Vagina (tissue), 2 donors: ENCODE measurements at places on chromosomes 3 and 15. TPM values are rescaled to one million over a fixed set of nuclear protein-coding genes. Genes with fewer than 3 reads are reported as not detected.

GRCh38 chr3:175304404-175304803 is 445.3 kb downstream of the NAALADL2 start:
- DNase-seq, result no peak

DNA sequence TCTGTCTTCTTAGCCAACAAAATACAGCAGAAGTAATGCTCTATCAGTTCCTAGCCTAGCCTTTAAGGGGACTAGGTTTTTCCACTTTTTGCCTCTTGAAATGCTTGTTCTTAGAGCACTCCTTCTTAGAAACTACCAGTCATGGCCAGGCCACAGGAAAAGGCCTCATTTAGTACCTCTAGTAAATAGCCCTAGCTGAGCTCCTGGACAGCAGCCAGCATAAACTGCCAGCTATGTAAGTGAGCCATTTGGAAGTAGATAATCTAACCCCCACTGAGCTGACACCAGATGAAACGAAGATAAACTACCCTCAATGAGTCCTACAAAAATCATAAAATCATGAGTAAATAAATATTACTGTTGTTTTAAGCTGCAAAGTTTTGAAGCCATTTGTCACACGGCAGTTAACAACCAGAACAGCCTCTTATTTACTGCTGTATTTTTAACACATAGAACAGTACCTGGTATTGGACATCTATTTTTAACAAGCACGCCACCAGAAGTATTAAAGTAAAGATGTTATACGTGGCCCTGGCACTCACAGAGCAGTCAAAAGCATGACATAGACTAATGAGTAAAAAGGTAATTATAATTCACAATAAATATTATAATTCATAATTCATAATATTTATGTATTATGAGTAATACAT is 12.0 kb downstream of the TBC1D5 start:
- DNase-seq, result no peak

DNA sequence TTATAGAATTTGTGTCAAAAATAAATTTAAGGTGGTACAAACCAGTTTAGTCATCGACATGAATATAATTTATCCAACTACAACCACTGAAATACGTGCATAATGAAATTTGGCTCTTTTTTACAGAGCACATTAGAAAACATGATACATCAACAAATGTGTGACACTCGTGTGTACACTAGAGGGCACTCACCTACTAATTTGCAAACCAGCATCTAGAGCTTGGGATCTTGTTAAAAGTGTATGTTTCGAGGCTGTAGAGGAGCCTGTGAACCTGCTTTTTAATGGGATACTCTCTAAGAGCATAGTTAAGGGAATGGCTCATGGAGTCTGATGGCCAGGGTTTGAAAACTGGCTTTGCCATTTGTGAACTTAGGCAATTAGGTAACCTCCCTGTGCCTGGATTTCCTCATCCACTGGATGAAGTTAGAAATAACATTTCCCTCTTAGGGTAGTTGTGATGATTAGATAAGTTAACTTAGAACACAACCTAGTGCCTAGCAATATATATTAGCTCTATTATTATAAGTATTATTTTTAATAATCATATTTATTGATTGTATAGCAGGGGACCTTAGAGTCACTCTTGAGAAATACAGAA is 8.8 kb upstream of the CPOX start:
- no peak for DNase-seq

DNA sequence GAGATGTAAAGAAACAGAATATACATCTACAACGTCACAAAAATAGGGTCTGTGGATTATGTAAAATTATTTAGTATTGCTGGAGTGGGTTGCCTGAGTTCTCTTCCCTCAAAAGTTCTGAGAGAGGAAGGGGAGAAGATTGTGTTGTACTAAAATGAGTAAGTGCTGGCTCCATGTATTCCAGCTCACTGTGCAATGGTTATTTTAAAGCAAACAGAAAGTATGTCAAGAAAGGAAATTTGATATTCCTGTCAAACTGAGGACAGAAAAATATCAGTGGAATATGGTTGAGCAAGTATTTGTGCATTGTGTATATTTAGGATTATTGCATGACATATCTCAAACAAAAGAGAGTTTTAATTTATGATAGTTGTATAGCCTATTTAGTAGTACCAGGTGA is 2.2 kb downstream of the TRPC1 start:
- DNase-seq, result no peak

DNA sequence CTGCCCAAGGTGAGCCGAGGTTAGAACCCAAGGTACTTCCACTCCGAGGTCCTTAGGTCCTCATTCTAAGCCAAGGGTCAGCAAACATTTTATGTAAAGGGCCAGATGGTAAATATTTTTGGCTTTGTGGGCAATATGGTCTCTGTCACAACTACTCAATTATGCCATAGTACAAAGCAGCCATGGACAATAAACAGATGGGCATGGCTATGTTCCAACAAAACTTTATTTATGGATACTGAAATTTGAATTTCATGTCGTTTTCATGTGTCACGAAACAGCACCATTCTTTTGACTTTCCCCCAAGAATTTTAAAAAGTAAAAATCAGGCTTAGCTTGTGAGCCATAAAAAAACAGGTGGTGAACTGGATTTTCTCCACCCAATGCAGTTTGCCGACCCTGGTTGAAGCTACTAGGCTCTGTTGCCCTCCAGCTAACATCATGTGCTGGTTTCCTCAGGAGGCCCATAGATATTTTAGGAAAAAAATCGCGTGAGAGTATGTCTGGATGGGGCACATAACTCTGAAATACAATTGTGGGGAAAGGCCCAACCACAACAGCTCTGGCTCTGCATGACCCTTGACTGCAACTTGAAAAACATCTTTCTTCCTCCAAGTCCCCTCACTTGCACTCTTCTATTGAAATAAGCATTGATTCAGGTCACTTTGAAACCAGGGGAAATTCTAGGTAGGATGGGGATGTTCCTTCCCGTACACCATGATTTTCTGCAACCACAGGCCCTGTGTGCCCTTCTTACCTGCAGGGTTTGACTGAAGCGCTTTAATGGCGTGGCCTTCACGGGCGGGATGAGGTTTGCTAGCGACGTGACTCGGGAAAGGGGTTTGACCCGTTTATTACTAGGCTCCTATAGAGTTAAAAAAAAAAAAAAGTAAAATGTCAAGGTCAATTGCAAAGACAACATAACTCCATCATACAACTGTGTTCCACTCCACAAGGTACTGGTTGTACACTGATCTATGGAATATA is 28.5 kb downstream of the ARHGEF3 start:
- no peak for DNase-seq

DNA sequence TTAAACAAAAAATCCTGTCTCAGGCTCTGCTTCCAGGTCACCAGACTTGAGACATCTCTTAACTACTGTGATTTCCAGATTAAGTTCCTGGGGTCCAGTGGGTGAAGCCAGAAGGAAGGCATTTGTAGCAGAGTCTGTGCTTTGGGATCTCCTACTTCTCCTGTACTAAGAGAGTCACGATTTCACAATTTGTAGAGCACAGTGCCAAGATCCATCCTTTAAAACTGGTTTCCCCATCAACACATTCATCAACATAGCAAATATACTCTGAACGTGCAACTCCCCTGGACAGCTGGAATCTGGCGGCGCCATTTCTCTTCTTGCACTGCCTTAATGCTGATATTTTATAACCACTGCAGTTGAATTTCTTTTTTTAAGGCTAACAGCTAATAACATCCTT is 33.2 kb downstream of the CDCP1 start:
- DNase-seq, result no peak

- no peak for DNase-seq
Measured at GRCh38 chr15:91769476-91769875, 84.0 kb upstream of the SLCO3A1 start.

DNA sequence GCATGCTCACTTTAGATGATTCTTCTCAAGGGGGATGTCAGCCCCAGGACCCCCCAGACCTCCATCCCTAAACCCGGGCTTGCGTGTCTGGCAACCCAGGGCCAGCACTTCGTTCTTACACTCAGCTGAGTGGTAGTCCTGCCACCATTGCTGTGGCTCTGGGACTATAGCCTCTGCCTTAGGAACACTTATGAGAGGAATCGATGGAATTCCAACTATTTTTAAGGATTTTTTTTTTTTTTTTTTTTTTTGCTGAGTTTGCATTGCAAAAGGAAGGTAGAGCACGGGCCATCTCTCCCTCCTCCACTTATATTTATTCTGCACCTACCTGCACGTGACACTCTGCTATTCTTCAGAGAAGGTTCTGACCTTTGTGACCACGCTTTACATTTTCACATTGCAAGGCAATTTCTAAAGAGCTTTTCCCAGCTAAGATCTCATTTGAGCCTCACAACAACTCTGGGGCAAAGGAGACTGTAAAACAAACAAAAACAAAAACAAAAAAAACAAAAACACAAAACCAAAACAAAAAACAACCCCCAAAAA is 113.9 kb downstream of the LPP start:
- no peak for DNase-seq

DNA sequence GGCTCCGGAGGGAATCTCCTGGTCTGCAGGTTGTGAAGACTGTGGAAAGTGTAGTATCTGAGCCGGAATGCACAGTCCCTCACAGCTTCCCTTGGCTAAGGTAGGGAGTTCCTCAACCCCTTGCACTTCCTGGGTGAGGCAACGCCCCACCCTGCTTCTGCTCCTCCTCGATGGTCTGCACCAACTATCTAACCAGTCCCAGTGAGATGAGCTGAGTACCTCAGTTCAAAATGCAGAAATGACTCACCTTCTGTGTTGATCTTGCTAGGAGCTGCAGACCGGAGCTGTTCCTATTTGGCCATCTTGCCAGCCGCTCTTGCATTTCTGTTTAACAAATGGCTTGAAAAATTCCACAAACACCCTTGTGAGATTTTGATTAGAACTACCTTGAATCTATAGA is 156.1 kb downstream of the STXBP5L start:
- DNase-seq, result no peak

DNA sequence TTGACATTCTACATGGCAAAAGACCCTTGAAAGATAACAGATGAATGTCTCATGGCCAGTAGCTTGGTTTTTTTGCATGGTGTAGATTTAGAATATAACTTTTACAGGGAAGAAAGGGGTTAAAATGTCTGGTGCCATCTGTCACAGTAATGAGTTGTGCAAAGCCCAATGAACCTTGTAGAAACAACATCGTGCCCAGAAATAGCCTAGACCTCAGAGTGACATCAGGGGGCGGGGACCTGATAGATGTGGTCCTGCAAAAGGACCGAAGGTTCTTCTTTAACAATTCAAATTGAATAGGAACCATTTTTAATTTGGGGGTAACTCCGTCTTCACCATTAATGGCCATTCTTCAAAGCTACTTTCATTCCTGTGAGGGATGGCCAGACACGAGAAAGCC is 254.1 kb upstream of the CTDSPL start:
- no peak for DNase-seq

Gene SEMA5B
- total RNA-seq, result 0.25 TPM

Gene NRROS
- total RNA-seq, result 5.4 TPM

Gene CX3CR1
- total RNA-seq, result not detected
